A673 (cell line): ENCODE measurements at places on chromosomes 6 and 20. TPM values are rescaled to one million over a fixed set of nuclear protein-coding genes. Genes with fewer than 3 reads are reported as not detected.
A peak's percentile ranks its signal among the peaks of the same experiment; 100 is the strongest.

GRCh38 chr6:111721753-111722154 lies 116.1 kb upstream of the TRAF3IP2 start:
- H3K4me1 ChIP-seq, result peaks cover 12% of the 10 kb centered on the region
- H3K4me3 ChIP-seq, result no peak overlapping the region
- no peaks in the 10 kb centered on the region for H3K27me3 ChIP-seq
- DNase-seq, result peak; percentile 64
- no peaks in the 10 kb centered on the region for H3K36me3 ChIP-seq

DNA sequence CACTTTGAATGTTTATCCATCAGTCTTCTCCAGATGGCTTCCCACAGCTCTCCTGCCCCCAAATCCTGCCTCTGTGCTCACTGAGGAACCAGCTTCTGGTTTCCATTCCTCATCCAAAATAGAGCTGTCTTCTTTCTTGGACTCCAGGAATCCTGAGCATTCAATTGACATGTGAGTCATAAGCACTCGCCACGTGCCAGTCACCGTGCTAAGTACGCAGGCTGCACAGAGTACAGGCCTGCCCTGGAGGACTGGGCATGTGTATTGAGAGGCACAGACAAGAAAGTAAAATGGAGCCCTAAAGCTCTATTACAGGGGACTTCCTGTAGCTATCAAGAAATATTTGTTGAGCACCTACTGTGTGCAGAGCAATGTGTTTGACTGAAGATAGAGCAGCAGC lies 39.7 kb upstream of the LRFN2 start:
- H3K4me1 ChIP-seq, result no peaks in the 10 kb centered on the region
- H3K36me3 ChIP-seq, result no peaks in the 10 kb centered on the region
- no peaks in the 10 kb centered on the region for H3K27me3 ChIP-seq
- no peak overlapping the region for H3K27ac ChIP-seq
- H3K4me3 ChIP-seq, result no peak overlapping the region

DNA sequence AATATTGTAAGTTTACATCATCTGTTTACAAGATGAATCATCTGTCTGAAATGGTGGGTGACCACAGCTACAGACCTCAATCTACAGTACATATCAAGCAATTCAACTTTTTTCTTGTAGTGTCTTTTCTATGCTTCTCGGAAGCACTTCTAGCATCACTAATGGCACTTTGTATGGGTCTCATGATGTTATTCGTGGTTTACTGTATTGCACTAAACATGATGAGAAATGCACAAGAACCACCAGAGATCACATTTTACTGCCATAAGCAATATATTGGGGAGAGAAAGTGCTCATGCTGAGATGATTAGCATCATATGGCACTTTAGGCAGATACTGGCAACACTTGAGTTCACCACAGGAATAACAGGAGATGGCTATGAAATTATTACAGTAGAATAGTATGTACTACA lies 15.4 kb upstream of the BTBD3 start:
- no peaks in the 10 kb centered on the region for H3K27me3 ChIP-seq
- H3K36me3 ChIP-seq, result no peaks in the 10 kb centered on the region
- H3K4me3 ChIP-seq, result no peak overlapping the region
- peaks cover 12% of the 10 kb centered on the region for H3K4me1 ChIP-seq

The JPH2 gene
- 1.0 and 1.1 TPM in 2 replicates for total RNA-seq

The SPAG4 gene
- total RNA-seq, result 0.67 and 1.2 TPM in 2 replicates

- DNase-seq, result no peak
- H3K4me3 ChIP-seq, result no peak overlapping the region
- H3K27ac ChIP-seq, result no peak overlapping the region
- H3K36me3 ChIP-seq, result peaks cover 40% of the 10 kb centered on the region
Observed at GRCh38 chr6:150953851-150954250, 88.3 kb downstream of the MTHFD1L start.

The MRAP2 gene
- 0.34 and 0.55 TPM in 2 replicates for total RNA-seq

DNA sequence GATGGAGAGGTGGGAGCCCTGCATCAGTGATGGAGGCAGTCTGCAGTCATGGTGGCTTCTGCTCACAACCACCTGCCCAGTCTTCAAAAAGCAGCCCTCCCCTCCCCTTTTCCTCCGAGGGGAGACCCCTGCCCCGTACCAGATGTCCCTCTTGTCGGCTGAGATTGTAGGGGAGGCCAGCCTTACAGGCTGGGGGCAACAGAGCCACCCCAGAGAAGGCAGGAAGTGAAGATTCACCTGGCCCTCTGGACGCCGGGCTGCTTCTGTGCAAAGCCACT lies 4.5 kb downstream of the TNFRSF6B start:
- H3K36me3 ChIP-seq, result peaks cover 15% of the 10 kb centered on the region
- no peak overlapping the region for H3K4me3 ChIP-seq
- peaks cover 16% of the 10 kb centered on the region for H3K4me1 ChIP-seq
- no peak overlapping the region for H3K27ac ChIP-seq
- no peaks in the 10 kb centered on the region for H3K27me3 ChIP-seq

The IRF4 gene
- total RNA-seq, result 0.07 and 0.37 TPM in 2 replicates

GRCh38 chr6:29816030-29816429 lies 11.6 kb upstream of the HLA-G start:
- H3K4me1 ChIP-seq, result no peaks in the 10 kb centered on the region
- H3K4me3 ChIP-seq, result no peak overlapping the region
- DNase-seq, result no peak
- no peaks in the 10 kb centered on the region for H3K27me3 ChIP-seq

DNA sequence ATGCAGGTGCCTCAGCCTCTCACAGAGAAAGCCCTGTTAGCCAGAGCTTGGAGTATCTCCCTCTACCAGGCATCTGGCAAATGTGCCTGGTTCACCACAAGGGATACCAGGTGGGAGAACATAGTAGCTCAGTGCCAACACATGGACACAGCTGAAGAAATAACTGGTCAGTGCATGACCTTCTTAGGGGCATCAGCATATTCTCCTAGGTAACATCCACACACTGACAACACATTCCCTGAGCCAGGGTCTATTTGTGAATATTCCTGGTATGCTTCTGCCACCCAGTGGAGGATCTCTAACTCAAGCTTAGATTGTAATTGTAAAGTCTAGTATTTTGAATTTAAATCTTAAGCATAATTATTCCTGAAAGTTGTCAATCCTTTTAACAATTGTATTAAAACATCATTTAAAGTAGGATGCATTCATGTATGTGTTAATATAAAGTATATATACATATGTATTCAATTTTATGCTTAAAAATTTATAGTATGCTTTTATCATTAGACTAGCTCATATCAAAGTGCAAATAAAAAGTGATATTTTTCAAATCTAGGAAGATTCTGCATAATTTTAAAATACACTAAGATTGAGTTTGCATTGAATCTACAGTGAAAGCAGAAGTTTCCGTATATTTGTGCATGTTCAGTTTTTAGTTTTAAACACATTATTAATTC lies 45.3 kb upstream of the COL21A1 start:
- no peak overlapping the region for H3K4me3 ChIP-seq
- H3K27ac ChIP-seq, result no peak overlapping the region
- H3K36me3 ChIP-seq, result no peaks in the 10 kb centered on the region
- no peaks in the 10 kb centered on the region for H3K27me3 ChIP-seq

- H3K4me1 ChIP-seq, result no peaks in the 10 kb centered on the region
- no peak overlapping the region for H3K27ac ChIP-seq
- H3K27me3 ChIP-seq, result no peaks in the 10 kb centered on the region
- DNase-seq, result no peak
- H3K4me3 ChIP-seq, result no peak overlapping the region
Observed at GRCh38 chr6:4853782-4854511, 77.7 kb downstream of the CDYL start.

The DZANK1 gene
- 3.9 and 4.4 TPM in 2 replicates for total RNA-seq

GRCh38 chr6:74720923-74721322 lies 484.9 kb downstream of the COL12A1 start:
- H3K4me1 ChIP-seq, result no peaks in the 10 kb centered on the region
- peak; percentile 48 for DNase-seq
- no peaks in the 10 kb centered on the region for H3K27me3 ChIP-seq
- H3K27ac ChIP-seq, result no peak overlapping the region
- H3K4me3 ChIP-seq, result no peak overlapping the region

DNA sequence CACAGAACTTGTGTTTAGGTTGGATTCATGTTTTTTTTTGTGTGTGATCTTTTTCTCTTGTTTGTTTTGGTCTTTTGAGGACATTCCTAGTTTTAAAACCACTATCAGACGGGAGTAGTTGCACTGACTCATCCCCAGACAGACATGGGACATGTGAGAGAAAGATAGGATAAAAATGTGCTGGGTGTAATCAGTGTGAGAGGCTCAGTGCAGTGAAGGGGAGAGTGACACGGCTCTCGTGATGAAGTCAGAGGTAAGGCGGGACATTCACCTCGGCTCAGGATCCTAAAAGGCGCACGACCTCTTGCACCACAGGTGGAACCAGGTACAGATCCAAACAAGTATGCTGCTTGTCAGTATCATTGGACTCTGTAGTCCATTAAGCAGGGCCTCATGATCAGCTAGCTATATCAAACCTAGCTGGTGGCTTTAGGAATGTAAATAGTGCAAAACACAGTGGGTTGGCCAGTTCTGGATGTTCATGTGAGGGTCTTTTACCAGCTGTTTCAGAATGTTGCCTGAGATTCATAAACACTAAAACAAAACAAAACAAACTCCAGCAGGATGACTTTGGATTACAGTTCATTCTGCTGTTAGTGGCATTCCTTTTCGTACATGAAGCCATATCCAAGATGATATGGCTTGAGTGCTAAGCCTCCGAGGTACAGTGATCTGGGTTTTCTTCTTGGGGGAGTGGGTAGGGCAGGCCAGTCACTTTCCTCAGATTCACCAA lies 18.0 kb downstream of the FOXO3 start:
- no peaks in the 10 kb centered on the region for H3K36me3 ChIP-seq
- peaks cover 17% of the 10 kb centered on the region for H3K4me1 ChIP-seq
- H3K27me3 ChIP-seq, result no peaks in the 10 kb centered on the region

DNA sequence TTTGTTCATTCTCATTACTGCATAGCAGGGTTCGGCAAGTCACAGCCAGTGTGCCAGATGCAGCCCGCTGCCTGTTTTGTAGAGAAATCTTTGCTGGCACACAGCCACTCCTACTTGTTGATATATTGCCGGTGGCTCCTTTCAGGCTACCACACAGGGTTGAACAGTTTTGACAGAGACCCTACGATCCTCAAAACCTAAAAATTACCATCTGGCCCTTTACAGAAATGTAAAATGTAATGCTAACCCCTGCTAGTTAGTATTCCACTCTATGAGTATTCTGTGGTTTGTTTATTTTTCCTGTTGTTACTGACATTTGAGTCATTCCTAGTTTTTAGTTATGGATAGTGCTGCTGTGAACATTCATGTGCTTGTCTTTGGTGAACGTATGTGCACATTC lies 11.5 kb downstream of the DHX35 start:
- no peak overlapping the region for H3K4me3 ChIP-seq
- H3K36me3 ChIP-seq, result peaks cover 25% of the 10 kb centered on the region
- no peak overlapping the region for H3K27ac ChIP-seq
- no peak for DNase-seq
- no peaks in the 10 kb centered on the region for H3K4me1 ChIP-seq

GRCh38 chr20:19552221-19553180 lies 205.6 kb upstream of the RIN2 start:
- no peaks in the 10 kb centered on the region for H3K36me3 ChIP-seq
- peak; percentile 75 for DNase-seq
- peaks cover 54% of the 10 kb centered on the region for H3K4me1 ChIP-seq

The ASF1A gene
- 69.6 and 75.6 TPM in 2 replicates for total RNA-seq

The ID4 gene
- 29.3 and 30.5 TPM in 2 replicates for total RNA-seq

The SLC44A4 gene
- not detected in 2 replicates for total RNA-seq

DNA sequence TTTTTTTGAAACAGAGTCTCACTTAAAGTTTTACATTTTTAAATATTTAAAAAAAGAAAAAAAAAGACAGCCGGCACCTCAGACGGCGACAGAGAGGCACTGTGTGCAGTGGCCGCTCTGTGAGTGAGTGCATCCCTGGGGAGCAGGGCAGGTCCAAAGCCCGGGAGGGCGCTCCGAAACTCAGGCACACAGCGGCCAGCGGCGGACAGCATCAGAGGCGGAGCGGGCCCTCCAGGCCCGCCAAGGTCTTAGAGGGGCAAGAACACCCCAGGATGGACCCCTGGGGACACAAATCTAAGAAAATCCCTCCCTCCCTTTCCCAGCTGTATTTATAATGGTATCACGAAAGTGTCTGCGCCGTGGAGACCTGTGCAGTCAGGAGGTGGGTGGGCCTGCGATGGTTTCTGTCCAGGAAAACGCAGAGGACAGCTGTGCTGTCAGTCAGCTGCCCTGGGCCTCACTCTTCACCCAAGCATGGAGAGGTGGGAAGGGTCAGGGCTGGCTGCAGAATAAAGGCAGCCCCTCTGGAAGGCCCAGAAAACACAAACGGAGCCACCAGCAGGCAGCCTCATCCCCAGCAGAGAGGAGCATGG lies 43.8 kb downstream of the TAF4 start:
- no peak overlapping the region for H3K27ac ChIP-seq
- H3K36me3 ChIP-seq, result no peaks in the 10 kb centered on the region
- no peak overlapping the region for H3K4me3 ChIP-seq
- DNase-seq, result no peak

GRCh38 chr6:26554697-26555504 lies 16.7 kb downstream of the HMGN4 start:
- H3K27me3 ChIP-seq, result no peaks in the 10 kb centered on the region
- H3K4me3 ChIP-seq, result peak overlapping the region; percentile 61
- no peaks in the 10 kb centered on the region for H3K36me3 ChIP-seq
- peak overlapping the region; percentile 69 for H3K27ac ChIP-seq
- DNase-seq, result peak; percentile 86

DNA sequence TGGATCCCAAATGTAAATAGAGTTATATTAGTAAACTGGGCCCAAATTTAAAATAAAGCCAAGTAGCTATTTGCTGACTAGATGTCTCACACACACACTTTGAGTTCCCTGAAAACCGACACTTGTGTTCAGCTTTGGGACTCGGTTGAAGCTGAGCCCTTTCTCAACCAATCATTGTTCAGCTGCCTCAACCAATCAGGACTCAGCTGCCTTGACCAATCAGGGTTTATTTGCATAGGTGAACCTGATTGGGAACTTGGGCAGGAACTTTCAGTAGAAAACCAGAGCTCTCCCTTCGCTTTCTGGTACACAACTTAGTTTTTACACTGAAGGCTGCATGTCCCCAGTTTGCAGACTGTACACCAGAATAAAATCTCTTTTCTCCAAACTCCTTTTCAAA lies 301.7 kb downstream of the FOXA2 start:
- H3K27me3 ChIP-seq, result peaks cover 7% of the 10 kb centered on the region
- no peaks in the 10 kb centered on the region for H3K4me1 ChIP-seq
- no peaks in the 10 kb centered on the region for H3K36me3 ChIP-seq
- H3K4me3 ChIP-seq, result no peak overlapping the region
- DNase-seq, result no peak
- H3K27ac ChIP-seq, result no peak overlapping the region

The OR2H2 gene
- not detected in 2 replicates for total RNA-seq

The ZNF334 gene
- 4.4 and 4.5 TPM in 2 replicates for total RNA-seq

DNA sequence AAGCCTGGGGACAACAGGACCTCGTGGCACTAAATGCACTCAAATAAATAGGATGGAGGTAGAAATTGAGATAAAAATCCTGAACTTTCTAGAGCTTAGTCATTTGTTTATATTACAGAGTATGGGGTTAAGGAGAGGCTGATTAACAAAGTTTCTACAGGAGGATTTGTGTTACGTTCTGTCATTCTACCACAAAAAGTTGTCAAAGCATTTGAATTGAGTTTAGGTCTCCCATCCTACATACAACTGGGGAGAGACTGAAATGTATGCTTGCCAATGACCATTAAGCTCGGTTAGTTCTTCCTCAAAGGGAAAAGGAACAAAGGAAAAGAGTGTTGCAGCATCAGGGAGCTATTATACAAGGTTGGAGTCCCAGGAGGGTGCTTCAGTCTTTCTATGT lies 597.9 kb downstream of the COL12A1 start:
- no peak overlapping the region for H3K27ac ChIP-seq
- DNase-seq, result no peak
- H3K36me3 ChIP-seq, result no peaks in the 10 kb centered on the region
- no peak overlapping the region for H3K4me3 ChIP-seq
- H3K4me1 ChIP-seq, result peaks cover 4% of the 10 kb centered on the region
- H3K27me3 ChIP-seq, result no peaks in the 10 kb centered on the region

- DNase-seq, result no peak
- H3K4me3 ChIP-seq, result no peak overlapping the region
- no peaks in the 10 kb centered on the region for H3K27me3 ChIP-seq
- no peak overlapping the region for H3K27ac ChIP-seq
Observed at GRCh38 chr6:20254295-20254694, 42.0 kb upstream of the MBOAT1 start.
